ENCODE measurements at places on chromosomes 12 and 14. TPM values are rescaled to one million over a fixed set of nuclear protein-coding genes. Genes with fewer than 3 reads are reported as not detected.
A peak's percentile ranks its signal among the peaks of the same experiment; 100 is the strongest.

OR6C2 gene
- not detected for total RNA-seq

SSPN gene
- total RNA-seq, result 37.1 TPM

TMPRSS12 gene
- not detected for total RNA-seq

GRCh38 chr14:72708708-72709475 is 185.0 kb downstream of the DPF3 start:
- no peaks in the 10 kb centered on the region for H3K36me3 ChIP-seq
- no peak for DNase-seq
- no peak overlapping the region for H3K27ac ChIP-seq
- no peak overlapping the region for H3K4me3 ChIP-seq
- H3K27me3 ChIP-seq, result no peaks in the 10 kb centered on the region
- no peaks in the 10 kb centered on the region for H3K4me1 ChIP-seq

DNA sequence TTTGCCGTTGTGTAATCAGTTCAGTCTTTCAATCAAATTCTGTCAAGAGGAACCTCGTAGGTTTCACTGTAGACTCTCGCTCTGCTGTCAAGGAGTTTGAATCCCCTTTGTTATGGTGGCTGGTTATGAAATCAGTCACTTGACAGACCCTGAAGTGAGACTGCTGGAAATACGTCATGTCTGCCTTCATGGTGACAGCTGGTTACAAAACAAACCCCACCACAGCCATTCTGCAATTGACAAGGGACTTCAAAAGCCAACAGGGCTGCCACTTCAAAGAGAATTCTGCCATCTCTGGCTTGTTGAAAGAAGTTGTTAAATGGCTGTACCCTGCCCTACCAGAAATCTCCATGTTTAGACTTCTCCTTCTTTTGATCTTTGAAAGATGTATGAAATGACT is 286.9 kb downstream of the ERC1 start:
- no peak for DNase-seq
- H3K36me3 ChIP-seq, result no peaks in the 10 kb centered on the region
- no peak overlapping the region for H3K4me3 ChIP-seq

DNA sequence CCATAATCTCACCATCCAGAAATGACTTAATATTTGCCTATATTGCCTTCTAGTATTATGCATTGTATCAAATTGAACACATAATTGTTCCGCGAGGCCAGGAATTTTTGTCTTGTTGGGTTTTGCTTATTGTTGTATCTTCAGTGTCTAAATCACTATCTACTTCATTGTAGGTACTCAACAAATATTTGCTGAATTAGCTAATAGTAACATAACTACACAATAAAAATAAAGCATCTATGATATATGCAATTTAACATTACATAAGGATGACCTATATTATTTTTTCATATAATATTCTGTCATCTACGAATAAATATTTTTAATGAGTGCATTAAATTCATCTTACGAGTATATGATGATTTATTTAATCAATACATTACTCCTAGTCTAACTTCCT is 656.3 kb downstream of the ETNK1 start:
- H3K4me1 ChIP-seq, result no peaks in the 10 kb centered on the region
- no peaks in the 10 kb centered on the region for H3K36me3 ChIP-seq
- DNase-seq, result no peak
- H3K4me3 ChIP-seq, result no peak overlapping the region

DNA sequence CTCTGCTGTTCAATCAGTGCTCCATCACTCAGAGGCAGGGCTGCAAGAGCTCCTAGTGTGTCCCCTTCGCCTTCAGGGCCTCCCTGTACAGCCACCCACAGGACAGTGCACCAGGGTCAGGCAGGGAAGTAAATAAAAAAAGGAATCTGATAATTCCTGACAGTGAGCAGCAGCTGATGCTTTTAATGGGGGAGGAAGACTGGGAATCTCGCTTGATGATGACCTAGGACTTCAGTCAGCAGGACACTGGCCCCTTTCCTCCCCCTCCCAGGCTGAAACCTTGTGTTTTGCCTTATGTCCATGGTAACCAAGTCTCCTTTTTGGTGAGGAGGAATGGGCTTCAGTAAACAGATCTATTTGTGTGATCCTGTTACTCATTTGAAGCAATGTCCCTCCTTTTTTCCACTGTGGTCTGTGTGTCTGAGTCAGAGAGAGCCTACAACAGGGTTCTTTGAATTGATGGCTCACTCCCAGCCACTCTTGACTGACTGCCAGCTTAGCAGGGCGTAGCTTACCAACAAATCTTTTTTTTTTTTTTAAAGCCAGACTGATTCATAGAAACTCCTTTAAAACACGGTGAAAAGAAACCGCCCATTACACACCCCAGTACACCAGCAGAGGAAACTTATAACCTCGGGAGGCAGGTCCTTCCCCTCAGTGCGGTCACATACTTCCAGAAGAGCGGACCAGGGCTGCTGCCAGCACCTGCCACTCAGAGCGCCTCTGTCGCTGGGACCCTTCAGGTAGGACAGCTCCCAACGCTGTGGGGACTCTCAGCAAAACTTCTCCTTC is at the start of gene EMP1:
Gene EMP1 (plus strand): TSS at position 597 of the 792 bp plus-strand sequence. CDS start 14,785 bp downstream, outside the sequence.
- peaks cover 21% of the 10 kb centered on the region for H3K36me3 ChIP-seq
- H3K4me1 ChIP-seq, result peaks cover 65% of the 10 kb centered on the region
- DNase-seq, result peak; percentile 99
- peak within 1 kb of the TSS; percentile 48 for H3K4me3 ChIP-seq

DNA sequence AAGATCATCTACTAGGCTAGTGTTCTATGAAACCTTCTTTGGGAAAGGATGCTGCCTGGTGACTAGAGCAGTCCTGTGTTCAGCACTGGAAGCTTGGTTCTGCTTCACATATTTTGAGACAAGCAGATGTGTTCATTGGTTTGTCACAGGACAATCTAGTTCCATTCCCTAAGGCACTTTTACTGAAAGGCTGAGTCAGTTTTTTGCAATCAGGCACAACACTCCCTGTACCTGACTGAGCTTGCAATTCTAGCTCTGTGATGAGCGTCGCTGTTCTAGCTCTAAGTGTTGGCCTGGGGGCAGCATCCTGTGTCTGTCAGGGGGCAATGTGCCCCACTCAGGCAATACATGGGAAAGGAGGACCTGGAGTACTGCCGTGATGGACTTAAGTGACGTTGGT is 144.4 kb downstream of the CAND1 start:
- no peaks in the 10 kb centered on the region for H3K36me3 ChIP-seq
- no peaks in the 10 kb centered on the region for H3K27me3 ChIP-seq
- H3K4me3 ChIP-seq, result no peak overlapping the region
- DNase-seq, result no peak
- peaks cover 11% of the 10 kb centered on the region for H3K4me1 ChIP-seq

All from SJSA1 (cell line).